ENCODE measurements at places on chromosomes 11 and 22.
A peak's percentile ranks its signal among the peaks of the same experiment; 100 is the strongest.

DNA sequence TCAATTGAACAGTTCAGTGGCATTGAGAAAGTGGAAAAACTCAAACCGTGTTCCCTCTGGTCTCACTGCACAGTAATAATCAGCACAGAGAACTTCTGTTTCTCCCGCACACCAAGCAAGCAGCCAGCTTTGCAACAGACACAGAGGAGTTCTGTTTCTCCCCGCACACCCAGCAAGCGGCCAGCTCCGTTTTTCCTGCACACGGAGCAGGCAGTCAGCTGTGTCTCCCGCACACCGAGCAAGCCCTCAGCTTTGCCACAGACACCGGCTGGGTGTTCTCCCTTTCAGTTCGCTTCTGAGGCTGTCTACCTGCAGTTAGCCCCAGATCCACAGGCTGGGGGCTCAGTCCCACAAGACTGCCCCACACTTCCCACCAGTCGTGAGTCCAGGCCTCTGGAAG lies 9.9 kb upstream of the TALDO1 start:
- no peak for DNase-seq

- no peak for DNase-seq
Observed at GRCh38 chr11:21289686-21290085, 620.3 kb downstream of the NELL1 start.

GRCh38 chr11:72048766-72049460 lies 31.4 kb downstream of the NUMA1 start:
- no peak for DNase-seq

DNA sequence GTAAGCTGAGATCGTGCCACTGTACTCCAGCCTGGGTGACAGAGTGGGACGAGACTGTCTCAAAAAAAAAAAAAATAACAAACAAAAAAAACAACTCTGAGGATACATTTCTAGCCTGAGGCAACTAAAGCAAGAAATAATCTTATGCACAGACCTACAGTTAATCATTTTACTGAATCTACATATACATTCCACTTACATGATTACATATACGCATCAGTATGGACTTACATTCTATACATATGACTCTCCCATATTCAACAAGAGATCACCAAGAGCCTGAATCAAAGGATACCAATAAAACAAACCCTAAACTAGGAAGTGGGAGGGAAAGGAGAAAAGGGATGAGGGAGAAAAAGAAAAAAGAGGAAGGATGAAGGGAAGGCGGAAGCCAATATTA lies 1.1 kb downstream of the ALG8 start:
- DNase-seq: no peak

- no peak for DNase-seq
Observed at GRCh38 chr11:61327669-61328071, 5.2 kb downstream of the DDB1 start.

- no peak for DNase-seq
Observed at GRCh38 chr11:70174547-70175235, 28.4 kb upstream of the FADD start.

GRCh38 chr22:43186272-43187170 lies at the start of gene TTLL12:
TSS of gene TTLL12 (minus strand) at chr22:43187134. CDS start at chr22:43187069, 65 bp downstream.
- DNase-seq: peak; percentile 63

- DNase-seq: no peak
Observed at GRCh38 chr11:45895553-45896259, 10.3 kb downstream of the MAPK8IP1 start.

GRCh38 chr11:2837096-2837601 lies 48.4 kb downstream of the CDKN1C start:
- no peak for DNase-seq

GRCh38 chr11:60307507-60308195 lies 19.4 kb upstream of the MS4A6E start:
- DNase-seq: no peak

DNA sequence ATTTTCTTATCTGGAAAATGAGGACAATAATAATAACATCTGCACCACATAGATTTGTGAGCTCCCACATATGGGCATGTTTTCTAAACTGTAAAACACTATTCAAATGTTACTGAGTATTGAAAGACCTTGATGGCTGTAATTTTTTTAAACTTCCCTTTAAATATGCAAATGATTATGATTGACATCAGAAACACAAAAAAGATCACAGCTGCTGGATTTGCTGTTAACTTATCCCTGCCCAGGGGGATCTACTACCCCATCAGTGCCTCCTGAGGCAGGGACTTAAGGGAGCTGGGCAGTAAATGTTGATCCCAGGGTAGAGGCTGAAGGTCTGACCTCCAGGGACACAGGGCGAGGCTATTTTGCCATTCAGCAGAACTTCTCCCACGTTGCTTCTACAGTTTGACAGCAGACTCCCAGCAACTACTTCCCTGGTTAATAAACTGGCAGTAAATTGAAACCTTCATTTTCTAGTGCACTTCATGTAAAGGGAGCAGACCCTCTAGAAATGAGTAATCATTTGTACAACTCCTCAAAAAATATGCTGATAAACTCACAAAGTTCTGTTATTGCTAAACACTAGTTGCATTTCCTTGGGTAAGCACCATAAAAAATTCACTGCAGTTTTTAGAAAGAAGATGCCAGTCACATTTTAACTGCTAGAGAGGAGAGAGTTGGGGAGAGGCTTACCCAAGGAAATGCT lies 20.3 kb downstream of the TMPRSS5 start:
- DNase-seq: no peak

GRCh38 chr11:11977206-11977938 lies 31.1 kb downstream of the DKK3 start:
- no peak for DNase-seq

DNA sequence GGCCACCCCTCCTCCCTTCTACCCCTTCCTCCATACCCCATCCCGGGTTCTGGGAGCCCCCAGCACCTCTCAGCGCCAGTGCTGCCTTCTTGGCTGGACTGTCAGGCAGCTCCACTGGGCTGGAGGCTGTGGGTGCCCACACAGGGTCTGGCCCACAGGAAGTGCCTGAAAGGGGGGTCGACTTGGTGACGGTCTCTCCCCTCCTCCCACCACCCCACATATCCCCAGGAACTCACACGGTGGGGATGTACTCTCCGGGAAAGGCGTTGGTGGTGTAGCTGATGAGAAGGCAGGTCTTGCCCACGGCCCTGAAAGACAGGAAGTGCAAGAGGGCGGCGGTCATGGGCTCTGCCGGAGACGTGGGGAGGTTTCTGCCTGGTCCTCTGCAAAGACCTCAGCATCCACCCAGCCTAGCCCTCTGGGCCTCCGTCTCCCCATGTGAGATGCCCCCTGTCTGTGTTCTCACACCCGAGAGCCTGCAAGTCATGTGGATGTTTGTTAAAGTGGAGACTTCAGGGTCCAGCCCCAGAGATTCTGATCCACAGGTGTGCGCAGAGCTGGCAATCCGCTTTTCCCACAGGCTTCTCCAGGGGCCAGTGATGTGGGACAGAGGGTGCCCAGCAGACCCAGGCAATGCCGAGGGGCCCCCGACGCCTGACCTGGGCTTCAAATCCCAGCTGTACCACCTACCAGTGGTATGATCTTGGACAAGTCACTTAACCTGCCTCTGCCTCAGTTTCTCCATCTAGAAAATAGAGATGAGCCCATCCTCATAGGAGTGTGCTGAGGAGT lies 2.5 kb downstream of the RAC2 start:
- no peak for DNase-seq

DNA sequence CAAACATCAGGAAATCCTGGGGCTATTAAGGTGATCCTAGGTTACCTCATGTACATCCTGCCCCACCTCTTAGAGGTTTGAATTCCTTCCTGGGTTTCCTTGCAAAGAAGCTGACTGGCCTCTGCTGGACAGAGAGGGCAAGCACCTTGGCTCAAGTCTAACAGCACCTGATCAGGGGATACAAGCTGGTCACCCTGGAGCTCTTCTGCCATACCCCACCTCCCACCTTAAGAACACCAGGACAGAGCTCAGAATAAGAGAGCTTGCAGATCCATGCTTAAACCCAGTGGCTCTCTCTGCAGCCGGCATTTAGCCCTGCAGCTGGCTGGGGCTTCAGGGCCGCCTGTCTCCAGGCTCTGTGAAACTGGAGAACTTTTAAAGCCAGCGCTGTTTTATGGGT lies 386.6 kb upstream of the NARS2 start:
- no peak for DNase-seq

DNA sequence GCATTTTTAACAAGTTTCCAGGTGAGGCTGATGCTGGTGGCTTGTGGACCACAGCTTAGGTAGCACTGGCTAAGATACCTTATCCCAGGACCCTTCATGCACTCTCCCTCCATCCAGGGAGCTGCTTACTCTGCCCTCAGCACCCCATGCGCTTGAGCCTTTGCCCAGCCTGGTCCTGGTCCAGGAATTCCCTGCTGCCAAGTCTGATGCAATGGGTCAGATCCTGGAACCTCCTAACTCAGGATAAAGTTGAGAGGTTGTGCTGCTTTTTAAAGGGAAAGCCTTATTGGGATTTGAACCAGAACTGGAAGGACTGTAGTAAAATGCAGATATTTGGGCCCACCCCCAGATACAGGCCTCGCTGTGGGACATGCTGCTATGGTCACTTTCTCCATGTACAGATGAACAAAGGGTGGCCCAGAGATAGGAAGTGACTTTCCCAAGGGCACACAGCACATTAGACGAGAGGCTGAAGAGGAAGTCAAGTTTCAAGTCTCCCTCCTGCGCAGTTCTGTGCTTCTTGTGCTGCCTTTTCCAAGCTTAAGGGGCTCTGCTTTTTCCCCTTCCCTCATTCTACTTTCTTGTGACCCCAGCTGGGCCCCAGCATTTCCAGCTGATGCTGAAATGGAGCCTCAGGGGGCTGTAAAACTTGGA lies 824 bp upstream of the LGALS12 start:
- no peak for DNase-seq

GRCh38 chr11:28491431-28491830 lies 383.2 kb downstream of the METTL15 start:
- no peak for DNase-seq

GRCh38 chr11:106012744-106013143 lies 9.3 kb downstream of the MSANTD4 start:
- no peak for DNase-seq
